ENCODE measurements at places on chromosomes 11 and 22. TPM values are rescaled to one million over a fixed set of nuclear protein-coding genes. Genes with fewer than 3 reads are reported as not detected.

ARHGAP32 gene
- 18.9 TPM for polyA plus RNA-seq

INS gene
- 3.3 TPM for polyA plus RNA-seq

DGCR6 gene
- 0.57 TPM for polyA plus RNA-seq

P2RY6 gene
- polyA plus RNA-seq: 0.71 TPM

APOL6 gene
- polyA plus RNA-seq: 2.8 TPM

EFCAB6 gene
- 0.24 TPM for polyA plus RNA-seq

OR5A1 gene
- polyA plus RNA-seq: not detected

TMA7B gene
- 0.14 TPM for polyA plus RNA-seq

MAPK8IP2 gene
- polyA plus RNA-seq: 0.55 TPM

CARD16 gene
- polyA plus RNA-seq: 21.9 TPM

CDC42EP2 gene
- polyA plus RNA-seq: 4.4 TPM

OR10W1 gene
- polyA plus RNA-seq: not detected

GSTT2B gene
- polyA plus RNA-seq: 2.8 TPM

CD248 gene
- 3.3 TPM for polyA plus RNA-seq

OR52E8 gene
- polyA plus RNA-seq: not detected

TMEM151A gene
- polyA plus RNA-seq: 0.01 TPM

OR52I1 gene
- not detected for polyA plus RNA-seq

WNT11 gene
- 0.25 TPM for polyA plus RNA-seq

OR2D2 gene
- not detected for polyA plus RNA-seq

HEPHL1 gene
- 1.5 TPM for polyA plus RNA-seq

HPS4 gene
- 14.8 TPM for polyA plus RNA-seq

CRYBB1 gene
- 0.14 TPM for polyA plus RNA-seq

APBB1 gene
- polyA plus RNA-seq: 12.0 TPM

DYNC2H1 gene
- 6.0 TPM for polyA plus RNA-seq

TRIM49 gene
- polyA plus RNA-seq: not detected

VSIG10L2 gene
- 0.86 TPM for polyA plus RNA-seq

CARD18 gene
- polyA plus RNA-seq: 3.0 TPM

SLC22A9 gene
- not detected for polyA plus RNA-seq

ZBTB16 gene
- polyA plus RNA-seq: 9.6 TPM

OR4A16 gene
- not detected for polyA plus RNA-seq

LRRC74B gene
- polyA plus RNA-seq: 0.22 TPM

GSTT2 gene
- polyA plus RNA-seq: 0.11 TPM
